ENCODE measurements at places on chromosomes 5 and 9. TPM values are rescaled to one million over a fixed set of nuclear protein-coding genes. Genes with fewer than 3 reads are reported as not detected.

GRCh38 chr5:173592050-173592669 lies 24.3 kb downstream of the BOD1 start:
- DNase-seq = no peak

The ENTR1 gene
- 43.6 TPM for total RNA-seq

The SPINK4 gene
- total RNA-seq = not detected

- DNase-seq = no peak
Observed at GRCh38 chr5:77839691-77840090, 63.6 kb upstream of the TBCA start.

The RELL2 gene
- 1.5 TPM for total RNA-seq

Data from mesenteric fat pad (tissue), 1 donor.